Thymus (tissue), 14 donors: ENCODE measurements at places on chromosomes 5 and 9. TPM values are rescaled to one million over a fixed set of nuclear protein-coding genes. Genes with fewer than 3 reads are reported as not detected.

Gene TRIM52
- total RNA-seq: 10.7 TPM

Gene PALM2AKAP2
- total RNA-seq: 0.76 TPM

DNA sequence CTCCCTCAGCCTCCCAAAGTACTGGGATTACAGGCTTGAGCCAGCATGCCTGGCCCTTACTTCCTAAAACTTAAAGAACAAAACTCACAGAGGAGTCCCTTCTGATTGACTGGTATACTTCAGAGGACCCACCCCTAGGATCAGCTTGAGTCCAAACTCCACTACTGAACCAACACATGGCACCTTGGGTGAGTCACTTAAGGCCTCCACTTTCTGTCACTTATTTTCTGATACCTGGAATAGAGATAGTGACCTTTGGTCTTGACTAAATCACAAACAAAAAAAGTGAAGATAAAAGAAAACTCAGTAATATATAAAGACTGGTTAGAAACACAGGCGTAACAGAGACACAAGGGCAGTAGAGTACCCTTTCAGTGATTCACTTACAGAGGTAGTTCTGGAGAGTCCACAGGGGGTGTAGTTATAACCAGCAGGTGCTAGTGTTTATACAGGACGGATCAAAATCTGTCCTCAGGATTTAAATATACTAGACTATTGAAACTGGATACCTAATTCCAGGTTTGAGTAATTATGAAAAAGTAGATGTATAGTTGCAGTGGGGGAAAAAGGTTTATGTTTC is 274.3 kb upstream of the ANKRD55 start:
- H3K4me3 ChIP-seq: no peak overlapping the region
- H3K36me3 ChIP-seq: no peaks in the 10 kb centered on the region
- H3K27me3 ChIP-seq: no peaks in the 10 kb centered on the region
- no peak for DNase-seq
- no peak overlapping the region for H3K27ac ChIP-seq

GRCh38 chr9:71079451-71079850 is 42.0 kb downstream of the TRPM3 start:
- no peak overlapping the region for H3K4me3 ChIP-seq
- H3K27ac ChIP-seq: no peak overlapping the region
- no peak for DNase-seq

- H3K4me3 ChIP-seq: no peak overlapping the region
- H3K27ac ChIP-seq: no peak overlapping the region
- no peak for DNase-seq
- H3K27me3 ChIP-seq: no peaks in the 10 kb centered on the region
These were observed 33.2 kb downstream of the F2RL2 start for GRCh38 chr5:76590027-76590426.

DNA sequence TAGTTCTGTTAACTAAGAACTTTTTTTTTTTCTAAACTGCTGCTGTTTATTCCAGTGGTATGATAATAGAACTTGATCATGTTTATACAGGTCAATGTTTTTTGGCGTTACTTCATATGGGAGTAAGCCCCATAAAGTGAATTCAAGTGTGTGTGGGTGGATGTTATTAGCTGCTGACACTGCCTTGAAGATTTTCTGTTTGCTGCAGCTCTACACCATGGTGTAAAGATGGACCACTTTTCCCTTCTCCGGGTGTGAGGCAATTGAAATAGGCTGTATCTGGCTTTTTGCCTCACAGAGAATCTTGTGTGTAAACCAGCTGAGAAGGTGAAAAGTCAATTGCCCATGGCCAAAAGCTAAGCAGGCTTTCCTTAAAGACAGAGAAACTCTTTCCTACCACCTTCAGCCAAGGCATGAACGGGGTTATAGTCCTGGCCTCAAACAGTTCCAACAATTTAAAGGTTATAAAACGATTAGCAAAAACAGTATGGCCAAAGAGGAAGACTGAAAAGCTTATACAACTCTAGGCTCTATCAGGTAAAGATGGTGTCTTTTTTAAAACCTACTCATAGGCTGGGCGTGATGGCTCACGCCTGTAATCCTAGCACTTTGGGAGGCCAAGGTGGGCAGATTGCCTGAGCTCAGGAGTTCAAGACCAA is 33.9 kb upstream of the ABCA1 start:
- no peak for DNase-seq
- H3K4me1 ChIP-seq: peaks cover 6% of the 10 kb centered on the region
- H3K4me3 ChIP-seq: no peak overlapping the region
- H3K27me3 ChIP-seq: no peaks in the 10 kb centered on the region

DNA sequence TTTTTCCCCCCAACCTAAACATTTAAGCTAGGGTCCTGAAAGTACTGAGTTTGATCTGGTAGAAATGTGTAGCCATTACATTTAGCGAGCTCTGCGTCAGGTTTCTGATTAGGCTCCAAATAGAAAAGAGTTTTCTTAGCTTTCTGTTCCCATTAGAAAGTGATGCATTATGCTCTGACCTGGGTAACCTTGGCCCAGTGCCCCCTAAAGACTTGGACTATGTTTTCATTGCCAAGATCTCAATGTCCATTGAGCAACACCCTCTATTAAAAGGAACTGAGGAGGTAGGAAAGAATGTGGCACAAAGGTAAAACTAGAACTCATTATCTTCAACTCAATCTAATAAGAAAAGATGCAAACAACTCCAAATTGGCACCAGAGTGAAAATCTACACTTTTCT is 358.9 kb upstream of the PCSK5 start:
- DNase-seq: no peak
- no peak overlapping the region for H3K4me3 ChIP-seq
- no peaks in the 10 kb centered on the region for H3K4me1 ChIP-seq

- peak; percentile 74 for DNase-seq
- no peaks in the 10 kb centered on the region for H3K36me3 ChIP-seq
- H3K4me3 ChIP-seq: no peak overlapping the region
- H3K4me1 ChIP-seq: no peaks in the 10 kb centered on the region
- H3K27ac ChIP-seq: no peak overlapping the region
- no peaks in the 10 kb centered on the region for H3K27me3 ChIP-seq
These were observed 8.4 kb upstream of the SETD9 start for GRCh38 chr5:56900858-56901578.

DNA sequence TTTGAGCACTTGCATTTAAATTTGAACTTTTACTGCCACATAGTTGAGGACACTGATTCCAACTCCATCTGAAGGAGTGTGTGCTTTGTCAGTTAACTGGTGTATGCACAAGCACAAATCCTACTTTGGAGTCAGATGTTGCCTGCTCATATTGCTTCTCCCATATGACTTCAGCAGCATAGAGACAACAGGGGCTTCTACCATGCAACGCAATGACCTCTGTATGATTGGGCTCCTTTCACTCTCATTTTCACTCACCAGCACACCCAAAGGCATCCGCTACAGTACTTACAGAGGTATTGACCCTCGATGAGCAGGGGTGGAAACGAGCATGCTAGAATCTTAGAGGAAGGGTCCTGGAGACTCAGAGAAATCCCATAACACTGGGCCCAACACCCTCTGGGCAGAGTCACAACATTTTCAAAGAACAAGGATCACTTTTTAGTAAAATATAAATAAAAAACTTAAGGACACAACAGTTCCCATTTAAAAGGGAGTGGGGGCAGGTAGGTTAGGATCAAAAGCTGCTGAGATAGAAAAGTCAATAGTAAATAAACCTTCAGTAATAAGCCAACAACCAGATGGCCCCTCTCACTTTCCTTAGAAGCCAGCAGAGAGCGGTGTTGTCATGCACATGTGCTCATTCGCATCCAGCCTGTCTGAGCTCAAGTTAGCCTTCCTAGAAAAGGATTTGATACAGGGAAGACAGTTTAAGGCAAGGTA is 203.8 kb downstream of the SNCAIP start:
- H3K27me3 ChIP-seq: no peaks in the 10 kb centered on the region
- no peak overlapping the region for H3K27ac ChIP-seq
- no peaks in the 10 kb centered on the region for H3K36me3 ChIP-seq
- no peaks in the 10 kb centered on the region for H3K4me1 ChIP-seq
- H3K4me3 ChIP-seq: no peak overlapping the region
- peak; percentile 3 for DNase-seq

DNA sequence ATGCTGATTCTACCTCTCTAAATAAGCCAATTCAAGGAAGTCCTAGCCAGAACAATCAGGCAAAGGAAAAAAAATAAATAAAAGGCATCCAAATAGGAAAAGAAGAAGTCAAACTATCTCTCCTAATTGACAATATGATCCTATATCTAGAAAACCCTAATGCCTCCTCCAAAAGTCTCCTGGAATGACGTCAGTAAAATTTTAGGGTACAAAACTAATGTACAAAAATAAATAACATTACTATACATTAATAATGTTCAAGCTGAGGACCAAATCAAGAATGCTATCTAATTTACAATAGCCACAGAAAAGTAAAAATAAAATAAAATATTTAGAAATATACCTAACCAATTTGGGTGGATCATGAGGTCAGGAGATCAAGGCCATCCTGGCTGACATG is 33.8 kb upstream of the C6 start:
- H3K27ac ChIP-seq: no peak overlapping the region
- no peak for DNase-seq
- H3K36me3 ChIP-seq: no peaks in the 10 kb centered on the region

GRCh38 chr5:90803381-90803780 is 244.8 kb downstream of the ADGRV1 start:
- no peak overlapping the region for H3K4me3 ChIP-seq
- H3K4me1 ChIP-seq: no peaks in the 10 kb centered on the region
- no peak overlapping the region for H3K27ac ChIP-seq
- H3K36me3 ChIP-seq: no peaks in the 10 kb centered on the region

DNA sequence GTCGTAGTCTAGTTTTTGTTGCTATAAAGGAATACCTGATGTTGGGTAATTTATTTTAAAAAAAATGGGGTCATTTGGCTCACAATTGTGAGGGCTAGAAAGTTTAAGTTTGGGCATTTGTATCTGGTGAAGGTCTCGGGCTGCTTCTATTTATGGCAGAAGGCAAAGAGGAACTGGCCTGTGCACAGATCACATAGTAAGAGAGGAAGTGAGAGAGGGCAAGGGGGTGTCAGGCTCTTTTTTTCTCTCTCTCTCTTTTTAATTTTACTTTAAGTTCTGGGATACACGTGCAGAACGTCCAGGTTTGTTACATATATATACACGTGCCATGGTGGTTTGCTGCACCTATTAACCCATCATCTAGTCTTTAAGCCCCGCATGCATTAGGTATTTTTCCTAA is 453.3 kb downstream of the DIRAS2 start:
- H3K4me1 ChIP-seq: peaks cover 2% of the 10 kb centered on the region
- no peaks in the 10 kb centered on the region for H3K36me3 ChIP-seq
- no peak overlapping the region for H3K4me3 ChIP-seq
- H3K27ac ChIP-seq: no peak overlapping the region
- DNase-seq: no peak

GRCh38 chr5:136143312-136143711 is 10.7 kb downstream of the SMAD5 start:
- H3K36me3 ChIP-seq: no peaks in the 10 kb centered on the region
- no peaks in the 10 kb centered on the region for H3K4me1 ChIP-seq
- H3K27ac ChIP-seq: no peak overlapping the region
- H3K27me3 ChIP-seq: no peaks in the 10 kb centered on the region
- DNase-seq: no peak
- H3K4me3 ChIP-seq: no peak overlapping the region
